ENCODE measurements at places on chromosomes 1 and 21.

DNA sequence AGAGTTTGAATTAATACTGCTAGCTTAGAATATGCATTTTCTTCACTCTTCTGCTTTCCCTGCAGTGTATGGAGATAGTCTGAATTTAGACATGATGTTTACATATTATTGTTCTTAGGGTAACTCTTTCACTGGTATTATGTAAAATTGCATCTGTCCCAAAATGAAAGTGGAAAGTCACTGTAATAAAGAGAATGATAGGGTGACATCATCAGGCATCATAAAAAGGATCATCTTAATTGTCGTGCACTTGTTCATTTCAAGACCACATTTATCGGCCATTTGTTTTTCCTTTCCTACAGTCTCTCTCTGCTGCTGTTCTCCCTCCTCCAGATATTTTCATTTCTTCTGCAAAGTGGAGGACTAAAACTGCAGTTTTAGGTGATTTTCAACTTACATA lies 61.9 kb upstream of the ZNF281 start:
- DNase-seq: no peak

DNA sequence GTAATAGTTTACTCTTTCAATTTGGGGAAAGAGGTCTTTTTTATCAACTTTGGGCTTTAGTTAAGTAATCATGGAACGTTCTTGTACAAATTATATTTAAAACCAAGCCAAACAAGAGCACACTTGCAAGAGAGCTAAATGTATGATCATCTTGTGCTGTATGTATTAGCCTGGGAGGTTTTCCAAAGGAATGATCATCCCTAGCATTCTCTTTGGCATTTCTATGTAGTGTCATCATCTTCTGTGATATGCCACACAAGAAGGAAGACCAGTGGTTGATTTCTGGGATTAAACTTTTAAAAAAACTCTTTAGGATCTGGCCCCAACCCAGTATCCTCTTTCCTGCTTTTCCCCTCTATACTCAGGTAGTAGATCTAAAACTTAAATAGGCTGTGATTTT lies 38.4 kb upstream of the KCNQ4 start:
- DNase-seq: no peak

DNA sequence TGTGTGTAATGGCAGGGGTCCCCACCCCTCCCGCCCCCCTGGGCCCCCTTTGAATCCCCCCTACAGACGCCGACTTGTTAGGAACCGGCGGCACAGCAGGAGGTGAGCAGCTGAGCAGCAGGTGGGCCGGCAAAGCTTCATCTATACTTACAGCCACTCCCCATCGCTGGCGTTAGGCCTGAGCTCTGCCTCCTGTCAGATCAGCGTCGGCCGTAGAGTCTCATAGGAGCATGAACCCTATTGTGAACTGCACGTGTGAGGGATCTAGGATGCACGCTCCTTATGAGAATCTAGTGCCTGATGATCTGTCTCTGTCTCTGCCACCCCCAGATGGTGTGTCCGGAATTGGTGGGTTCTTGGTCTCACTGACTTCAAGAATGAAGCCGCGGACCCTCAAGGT lies 14.9 kb upstream of the VPS26C start:
- peak; percentile 21 for DNase-seq

DNA sequence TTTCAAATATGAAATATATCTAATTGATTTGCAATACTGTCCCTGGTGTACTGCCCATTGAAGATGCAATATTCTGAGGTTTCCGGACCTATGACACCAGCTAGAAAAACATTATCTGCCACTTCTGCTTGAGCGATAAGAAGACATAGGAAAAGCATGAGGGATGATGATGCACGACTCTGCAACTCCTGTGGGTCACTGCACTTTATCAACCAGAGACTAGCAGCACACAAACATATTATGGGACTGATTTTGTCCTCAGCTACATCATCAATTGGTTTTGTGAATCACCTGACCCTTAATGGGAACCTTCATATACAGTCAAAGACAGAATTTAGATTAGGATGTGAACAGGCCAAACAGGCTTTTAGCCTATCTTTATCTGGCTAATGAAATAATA lies 13.8 kb upstream of the KCNA3 start:
- DNase-seq: no peak

DNA sequence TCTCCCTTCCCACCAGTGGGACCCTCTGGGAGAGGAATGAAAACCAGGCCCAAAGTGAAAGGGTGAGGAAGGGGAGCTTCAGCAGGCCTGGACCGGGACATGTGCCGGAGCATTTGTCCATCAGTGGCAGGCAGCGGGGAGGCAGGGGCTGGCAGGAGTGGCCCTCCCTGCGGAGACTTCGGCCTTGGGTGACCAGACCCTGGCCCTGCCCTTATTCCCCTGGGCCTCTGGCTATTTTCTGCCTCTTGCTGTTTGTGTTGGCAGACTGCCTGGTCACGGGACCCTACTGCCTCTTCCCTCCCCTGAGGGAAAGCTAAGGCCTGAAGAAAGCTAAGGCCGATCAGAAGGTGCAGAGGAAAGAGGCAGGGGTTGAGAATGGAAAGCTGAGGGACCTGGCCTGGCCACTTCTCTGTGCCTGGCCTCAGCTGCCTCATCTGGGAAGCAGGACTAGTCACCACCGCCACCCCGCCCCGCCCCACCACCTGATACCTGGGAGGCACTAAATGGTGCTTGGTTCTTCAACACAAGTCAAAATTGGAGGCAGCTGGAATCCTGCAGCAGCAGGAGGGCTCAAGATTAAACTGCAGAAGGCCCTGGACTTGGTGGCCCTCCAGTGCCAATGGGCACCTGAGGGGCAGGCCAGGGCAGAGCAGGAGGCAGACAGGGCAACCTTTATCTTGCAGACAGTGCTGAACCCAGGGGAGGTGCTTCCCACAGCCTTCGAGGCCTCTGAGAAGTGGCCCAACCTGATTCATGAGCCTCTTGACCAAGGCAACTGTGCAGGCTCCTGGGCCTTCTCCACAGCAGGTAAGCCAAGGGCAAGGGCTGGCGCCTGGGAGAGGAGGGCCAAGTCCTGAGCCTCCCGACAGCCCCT lies 7.9 kb downstream of the TINAGL1 start:
- DNase-seq: no peak

DNA sequence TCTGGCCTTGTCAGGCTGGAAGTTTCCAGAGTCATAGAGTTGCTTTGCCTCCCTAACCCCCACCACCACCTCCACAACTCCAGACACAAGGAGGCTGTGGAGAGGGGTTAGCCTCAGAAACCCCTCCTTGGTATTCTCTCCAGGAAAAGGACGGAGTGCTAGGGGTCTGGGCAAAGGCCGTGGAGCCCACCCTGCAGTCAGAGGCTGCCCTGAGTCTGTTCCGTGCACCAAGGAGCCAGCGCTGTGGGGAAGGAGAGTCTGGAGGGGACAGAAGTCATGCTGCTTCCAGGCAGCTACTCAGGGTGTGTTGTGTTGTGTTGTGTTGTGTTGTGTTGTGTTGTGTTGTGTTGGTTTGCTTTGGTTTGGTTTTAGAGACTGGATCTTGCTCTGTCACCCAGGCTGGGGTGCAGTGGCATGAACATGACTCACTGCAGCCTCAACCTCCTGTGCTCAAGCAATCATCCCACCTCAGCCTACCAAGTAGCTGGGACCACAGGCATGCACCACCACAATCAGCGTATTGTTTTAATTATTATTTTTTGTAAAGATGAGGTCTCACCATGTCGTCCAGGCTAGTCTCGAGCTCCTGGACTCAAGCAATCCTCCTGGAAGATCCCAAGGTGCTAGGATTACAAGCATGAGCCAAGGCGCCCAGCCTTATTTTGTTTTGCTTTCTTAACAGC lies 122.2 kb upstream of the TMEM51 start:
- DNase-seq: no peak

GRCh38 chr1:5981009-5981380 lies 11.2 kb downstream of the NPHP4 start:
- no peak for DNase-seq

DNA sequence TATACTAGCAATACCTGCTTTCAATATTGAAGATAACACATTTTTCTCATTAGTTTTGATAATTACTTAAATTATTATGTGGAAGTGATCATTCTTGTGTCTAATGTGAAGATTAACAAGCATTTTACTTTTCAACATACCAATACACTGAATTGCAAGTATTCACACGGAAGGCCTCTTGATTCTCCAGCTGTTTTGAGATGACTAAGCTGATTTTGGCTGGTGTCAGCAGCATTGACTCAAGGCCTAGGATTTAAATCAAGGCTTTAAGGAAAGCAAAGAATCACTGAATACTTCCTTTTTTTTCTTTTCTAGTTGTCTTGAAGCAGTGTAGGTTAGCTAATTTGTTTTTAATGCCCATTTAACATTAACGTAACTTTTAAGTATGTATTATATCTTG lies 373.7 kb downstream of the SRGAP2C start:
- DNase-seq: no peak

GRCh38 chr21:33968080-33968994 lies 52.7 kb upstream of the ATP5PO start:
- no peak for DNase-seq
